T-helper 1 cell (primary cell): ENCODE measurements at places on chromosomes 6 and 20.

GRCh38 chr6:145963216-145964068, 716 bp downstream of the SHPRH start:
- peak; percentile 20 for DNase-seq

- DNase-seq, result peak; percentile 6
These were observed 170.6 kb upstream of the AGPAT4 start for GRCh38 chr6:161444464-161444863.

DNA sequence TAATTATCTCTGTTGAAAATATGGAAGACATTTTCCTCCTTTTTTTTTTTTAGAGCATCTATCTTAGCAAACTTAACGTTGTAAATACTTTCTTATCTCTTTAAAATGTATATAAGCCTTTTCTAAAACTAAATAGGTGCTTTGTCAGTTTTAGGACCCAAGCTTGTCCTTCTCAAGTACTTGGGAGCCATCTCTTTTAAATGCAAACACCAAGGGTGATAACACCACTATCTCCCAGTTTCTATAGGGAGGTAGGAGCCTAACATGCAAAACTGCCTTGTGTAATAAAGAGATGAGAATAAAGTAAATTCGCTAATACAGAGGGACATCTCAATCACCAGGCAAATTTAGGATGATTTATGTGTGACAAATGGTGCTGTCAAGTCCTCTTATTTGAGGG, 157.0 kb upstream of the FAM83B start:
- no peak for DNase-seq

- DNase-seq, result no peak
These were observed 199.7 kb upstream of the UST start for GRCh38 chr6:148547110-148547509.

DNA sequence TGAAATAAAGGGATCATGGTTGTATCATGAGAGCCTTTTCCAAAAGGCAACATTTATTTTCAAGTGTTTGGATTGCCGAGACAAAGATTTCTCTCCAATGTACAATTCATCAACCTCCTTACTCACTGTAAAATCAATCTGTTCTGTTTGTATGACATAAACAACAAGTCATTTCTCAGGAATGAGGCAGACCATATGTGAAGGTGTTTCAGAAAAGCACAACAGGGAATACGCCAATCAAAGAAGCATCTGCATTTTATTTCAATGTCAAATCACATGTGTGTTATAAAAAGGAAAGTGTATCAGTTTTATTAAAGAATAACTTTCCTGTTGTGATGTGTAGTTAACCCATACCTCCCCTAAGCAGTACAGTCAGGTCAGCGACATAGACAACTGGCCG, 653.7 kb downstream of the TFAP2A start:
- no peak for DNase-seq

- peak; percentile 24 for DNase-seq
These were observed 1.2 kb upstream of the MAFB start for GRCh38 chr20:40689943-40690835.

- no peak for DNase-seq
These were observed 39.5 kb upstream of the LAMP5 start for GRCh38 chr20:9474835-9475415.
